ENCODE measurements at places on chromosomes 4 and X. TPM values are rescaled to one million over a fixed set of nuclear protein-coding genes. Genes with fewer than 3 reads are reported as not detected.

Gene LRRC66
- 0.16 TPM for total RNA-seq

Gene PPARGC1A
- 8.9 TPM for total RNA-seq

Gene NHSL2
- total RNA-seq: 11.2 TPM

Gene DSPP
- not detected for total RNA-seq

Gene TCEAL5
- total RNA-seq: 4.2 TPM

Gene NWD2
- not detected for total RNA-seq

Gene HTN3
- total RNA-seq: not detected

Gene NAP1L5
- total RNA-seq: 1.7 TPM

Gene SLC6A8
- total RNA-seq: 57.6 TPM

Gene GAGE2A
- total RNA-seq: not detected

Gene NSUN7
- total RNA-seq: 18.2 TPM

Gene DMP1
- total RNA-seq: not detected

Gene CD40LG
- not detected for total RNA-seq

Gene JAKMIP1
- total RNA-seq: 11.2 TPM

Gene PASD1
- total RNA-seq: not detected

Gene DCAF12L2
- total RNA-seq: 3.4 TPM

Gene VEGFC
- total RNA-seq: 0.60 TPM

Gene HMX1
- total RNA-seq: 1.2 TPM

Gene DLG3
- total RNA-seq: 60.5 TPM

Gene LINC00632
- 248 TPM for total RNA-seq

Gene CT45A1
- not detected for total RNA-seq

Gene DDX53
- total RNA-seq: not detected

Gene PABPC1L2A
- total RNA-seq: not detected

Gene PPEF2
- total RNA-seq: not detected

Gene RASL11B
- total RNA-seq: 7.6 TPM

Gene COL25A1
- total RNA-seq: 4.9 TPM

Gene USP27X
- 9.2 TPM for total RNA-seq

Gene CXorf49
- total RNA-seq: not detected

Gene PDCL2
- total RNA-seq: not detected

Gene EVC2
- 11.7 TPM for total RNA-seq

Gene AR
- total RNA-seq: 1.5 TPM

Gene ZDHHC15
- total RNA-seq: 2.2 TPM

Gene RS1
- not detected for total RNA-seq

Gene FSTL5
- total RNA-seq: 1.1 TPM

Gene TMEM47
- 11.5 TPM for total RNA-seq

Gene CNGA2
- not detected for total RNA-seq

Gene APLN
- 0.22 TPM for total RNA-seq

Gene CFAP47
- total RNA-seq: 0.55 TPM

Gene ZFP92
- 0.38 TPM for total RNA-seq

Gene VCX3A
- 0.38 TPM for total RNA-seq
